COR-L47 (cell line): ENCODE measurements at places on chromosomes 11 and 22.
A peak's percentile ranks its signal among the peaks of the same experiment; 100 is the strongest.

- DNase-seq = peak; percentile 91
Observed at GRCh38 chr11:128764424-128765095, 70.7 kb downstream of the FLI1 start.

- no peak for DNase-seq
Observed at GRCh38 chr22:33793475-33793874, 126.8 kb downstream of the LARGE1 start.

DNA sequence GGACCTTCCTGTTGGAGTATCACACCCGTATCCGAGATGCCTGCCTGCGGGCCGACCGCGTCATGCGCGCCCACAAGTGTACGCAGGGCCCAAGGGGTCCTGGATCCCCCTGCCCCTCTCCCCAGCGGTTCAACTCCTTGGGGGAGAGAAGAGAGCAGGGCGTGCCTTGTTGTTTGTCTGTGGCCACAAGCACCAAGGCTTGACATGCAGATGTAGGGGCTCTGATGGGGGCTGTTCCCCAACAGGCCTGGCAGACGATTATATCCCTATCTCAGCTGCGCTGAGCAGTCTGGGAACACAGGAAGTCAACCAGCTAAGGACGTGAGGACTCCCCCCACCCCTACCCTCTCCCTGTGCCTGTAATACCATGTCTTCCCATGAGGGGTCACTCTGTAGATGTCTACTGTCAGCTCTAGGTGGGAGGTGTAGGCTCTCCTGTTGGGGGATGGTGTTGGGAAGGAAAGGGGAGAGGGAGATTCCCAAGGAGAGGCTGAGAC is 6.8 kb downstream of the CFL1 start:
- no peak for DNase-seq

DNA sequence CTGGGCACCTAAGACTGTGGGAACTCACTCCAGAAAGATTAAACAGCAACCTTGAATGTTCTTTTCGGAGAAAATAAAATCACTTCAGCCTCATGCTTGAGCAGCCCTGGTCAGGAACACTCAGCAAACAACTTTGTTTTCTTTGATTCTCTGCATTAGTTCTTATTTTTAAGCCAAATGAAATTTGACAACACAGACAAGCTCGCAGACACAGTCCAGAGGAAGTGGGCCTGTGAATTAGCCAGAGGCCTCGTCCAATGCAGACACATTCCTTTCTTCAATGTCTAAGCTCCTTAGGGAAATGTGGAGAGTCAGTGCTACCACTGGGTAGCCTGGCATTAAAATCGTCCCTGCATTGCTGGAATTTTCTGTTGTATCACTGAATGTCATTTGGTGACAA is 62.9 kb upstream of the CSNK2A3 start:
- no peak for DNase-seq
